ENCODE measurements at places on chromosomes 12 and 14.

DNA sequence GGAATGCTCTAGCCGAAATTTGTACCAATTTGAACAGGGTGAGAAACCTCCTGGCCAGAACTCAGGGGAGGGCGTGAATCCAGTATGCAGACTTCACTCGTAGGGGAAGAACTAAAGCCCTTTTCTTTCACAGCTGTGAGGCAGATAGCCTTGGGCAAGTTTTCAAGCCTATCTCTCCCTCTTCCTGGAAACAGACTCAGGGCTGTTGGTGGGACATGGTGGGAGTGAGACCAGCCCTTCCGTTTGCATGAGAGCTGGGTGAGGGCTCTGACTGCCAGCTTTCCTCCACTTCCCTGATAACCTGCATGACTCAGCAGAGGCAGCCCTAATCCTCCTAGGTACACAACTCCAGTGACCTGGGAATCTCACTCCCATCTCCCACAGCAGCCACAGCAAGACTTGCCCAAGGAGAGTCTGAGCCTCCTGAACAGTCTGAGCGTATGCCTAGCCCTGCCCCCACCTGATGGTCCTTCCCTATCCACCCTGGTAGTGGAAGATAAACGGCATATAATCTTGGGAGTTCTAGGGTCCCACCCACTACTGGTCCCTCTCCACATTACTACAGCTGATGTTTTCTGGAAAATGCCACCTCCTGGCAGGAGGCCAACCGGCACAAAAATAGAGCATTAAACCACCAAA lies 170.1 kb upstream of the AMIGO2 start:
- no peaks in the 10 kb centered on the region for H3K36me3 ChIP-seq
- no peaks in the 10 kb centered on the region for H3K27me3 ChIP-seq
- no peak for DNase-seq
- no peak overlapping the region for H3K4me3 ChIP-seq
- peak overlapping the region; percentile 31 for H3K27ac ChIP-seq

GRCh38 chr14:57160333-57160732 lies 108.4 kb downstream of the EXOC5 start:
- H3K4me1 ChIP-seq: no peaks in the 10 kb centered on the region
- no peak overlapping the region for H3K4me3 ChIP-seq
- DNase-seq: no peak

DNA sequence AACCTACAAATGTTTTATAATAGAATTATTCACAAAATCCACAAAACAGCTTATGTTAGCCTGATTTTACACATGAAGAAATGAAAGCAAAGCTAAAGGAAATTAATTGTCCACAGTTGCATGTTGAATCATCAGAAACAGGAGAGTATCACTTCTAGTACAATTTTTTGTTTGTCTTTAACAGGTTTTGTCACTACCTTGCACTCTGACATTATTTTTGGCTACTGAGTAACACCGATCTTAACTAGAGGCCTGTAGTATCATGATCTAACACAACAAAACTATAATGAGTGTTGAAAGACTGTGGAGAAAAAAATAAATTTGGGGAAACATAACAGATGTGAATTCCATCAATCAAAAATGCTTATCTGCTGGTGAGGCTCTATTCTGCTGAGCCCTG lies 60.1 kb downstream of the TAOK3 start:
- H3K27ac ChIP-seq: no peak overlapping the region
- no peak for DNase-seq
- no peaks in the 10 kb centered on the region for H3K4me1 ChIP-seq
- H3K4me3 ChIP-seq: no peak overlapping the region
- no peaks in the 10 kb centered on the region for H3K36me3 ChIP-seq

GRCh38 chr12:93125126-93125525 lies 196.0 kb upstream of the EEA1 start:
- H3K4me1 ChIP-seq: peaks cover 39% of the 10 kb centered on the region
- DNase-seq: no peak
- no peaks in the 10 kb centered on the region for H3K27me3 ChIP-seq
- no peak overlapping the region for H3K4me3 ChIP-seq

GRCh38 chr12:77995436-77996167 lies 164.9 kb downstream of the NAV3 start:
- no peaks in the 10 kb centered on the region for H3K4me1 ChIP-seq
- H3K36me3 ChIP-seq: no peaks in the 10 kb centered on the region
- no peak for DNase-seq
- H3K4me3 ChIP-seq: no peak overlapping the region

DNA sequence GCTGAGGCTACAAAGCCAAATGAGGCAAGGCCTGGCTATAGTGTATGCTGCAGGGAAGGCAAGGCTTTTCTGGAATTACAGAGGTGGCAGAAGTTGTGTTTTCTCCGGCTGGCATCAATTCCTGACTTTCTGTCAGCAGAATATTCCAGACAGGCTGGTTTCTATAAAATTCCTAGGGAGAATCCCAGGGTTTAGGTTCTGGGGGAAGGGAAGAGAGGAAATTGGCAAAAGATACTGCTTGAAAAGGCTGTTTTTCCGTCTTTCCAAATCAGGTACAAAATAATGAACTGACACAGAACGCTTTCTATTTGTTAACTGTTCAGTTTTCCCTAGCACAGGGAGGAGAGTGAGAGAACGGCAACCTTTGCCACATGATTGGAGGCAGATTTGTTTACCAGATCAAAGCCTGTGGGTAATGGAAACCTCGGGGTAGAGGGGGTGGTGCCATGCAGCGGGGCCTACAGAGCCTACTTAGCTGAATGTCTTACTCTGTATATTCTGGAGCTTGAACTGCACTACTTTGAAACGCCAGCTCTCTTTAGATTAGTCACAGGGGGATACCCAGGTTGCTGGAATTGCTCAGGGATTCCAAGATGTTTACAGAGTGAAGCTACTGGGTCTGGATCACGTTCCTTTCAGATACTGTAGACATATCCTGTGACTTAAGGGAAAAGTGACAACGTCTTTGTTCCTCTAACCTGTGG lies 65.8 kb upstream of the DACT1 start:
- DNase-seq: peak; percentile 61
- H3K27ac ChIP-seq: peak overlapping the region; percentile 76
- no peaks in the 10 kb centered on the region for H3K27me3 ChIP-seq
- H3K36me3 ChIP-seq: no peaks in the 10 kb centered on the region
- peaks cover 16% of the 10 kb centered on the region for H3K4me1 ChIP-seq

DNA sequence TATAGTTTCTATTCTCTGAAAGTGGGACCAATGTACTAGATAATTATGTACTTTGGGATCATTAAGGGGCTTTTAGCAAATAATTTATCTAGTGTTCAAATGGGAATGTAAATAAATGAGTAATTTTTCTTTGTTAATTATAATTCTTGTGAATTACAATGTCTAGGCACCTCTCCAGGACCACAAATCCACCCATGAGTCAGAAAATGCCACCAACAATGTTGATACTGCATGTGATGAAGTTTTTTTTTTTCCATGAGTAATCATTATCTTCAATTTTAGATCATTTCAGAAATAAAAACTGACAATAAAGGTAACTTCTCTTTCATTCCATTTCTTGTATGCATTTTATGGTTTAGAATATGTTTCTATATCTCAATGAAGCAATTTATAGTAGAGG lies 470.3 kb downstream of the VRK1 start:
- H3K36me3 ChIP-seq: no peaks in the 10 kb centered on the region
- H3K4me1 ChIP-seq: no peaks in the 10 kb centered on the region
- H3K4me3 ChIP-seq: no peak overlapping the region
- no peak for DNase-seq
- H3K27ac ChIP-seq: peak overlapping the region; percentile 30

- H3K36me3 ChIP-seq: no peaks in the 10 kb centered on the region
- DNase-seq: no peak
- no peak overlapping the region for H3K27ac ChIP-seq
- H3K4me1 ChIP-seq: no peaks in the 10 kb centered on the region
- H3K27me3 ChIP-seq: no peaks in the 10 kb centered on the region
Observed at GRCh38 chr12:47023311-47023710, 56.1 kb upstream of the PCED1B start.

DNA sequence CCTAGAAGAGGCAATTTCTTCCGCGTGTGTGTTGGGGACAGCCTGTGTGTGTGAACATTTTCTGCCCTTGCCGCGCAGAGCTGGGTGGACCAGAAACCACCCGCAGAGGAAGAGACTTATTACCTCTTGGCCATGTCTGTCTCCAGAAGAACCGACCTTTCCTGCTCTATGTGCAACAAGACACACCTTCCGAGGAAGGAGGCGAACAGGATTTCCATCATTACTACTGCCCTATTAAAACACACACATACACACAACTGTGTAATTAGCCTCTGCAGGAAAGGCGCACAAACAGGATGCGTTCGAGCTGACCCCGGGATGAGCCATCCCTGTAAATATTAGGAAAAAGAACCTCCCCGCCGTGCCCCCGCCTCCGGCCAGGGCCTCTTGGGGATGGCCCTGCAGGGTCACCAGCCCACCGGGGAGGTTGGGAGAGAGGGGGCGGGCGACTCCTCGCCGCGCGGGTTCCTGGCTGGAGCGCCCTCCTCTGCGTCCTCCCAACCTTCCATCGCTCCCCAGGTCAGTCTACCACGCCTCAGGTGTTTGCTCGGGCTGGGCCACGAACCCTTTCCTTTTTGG lies 484 bp upstream of the PRKCH start:
- peak overlapping the region; percentile 51 for H3K27ac ChIP-seq
- no peaks in the 10 kb centered on the region for H3K36me3 ChIP-seq
- H3K4me1 ChIP-seq: peaks cover 6% of the 10 kb centered on the region
- H3K27me3 ChIP-seq: peaks cover 26% of the 10 kb centered on the region
- peak overlapping the region; percentile 83 for H3K4me3 ChIP-seq

DNA sequence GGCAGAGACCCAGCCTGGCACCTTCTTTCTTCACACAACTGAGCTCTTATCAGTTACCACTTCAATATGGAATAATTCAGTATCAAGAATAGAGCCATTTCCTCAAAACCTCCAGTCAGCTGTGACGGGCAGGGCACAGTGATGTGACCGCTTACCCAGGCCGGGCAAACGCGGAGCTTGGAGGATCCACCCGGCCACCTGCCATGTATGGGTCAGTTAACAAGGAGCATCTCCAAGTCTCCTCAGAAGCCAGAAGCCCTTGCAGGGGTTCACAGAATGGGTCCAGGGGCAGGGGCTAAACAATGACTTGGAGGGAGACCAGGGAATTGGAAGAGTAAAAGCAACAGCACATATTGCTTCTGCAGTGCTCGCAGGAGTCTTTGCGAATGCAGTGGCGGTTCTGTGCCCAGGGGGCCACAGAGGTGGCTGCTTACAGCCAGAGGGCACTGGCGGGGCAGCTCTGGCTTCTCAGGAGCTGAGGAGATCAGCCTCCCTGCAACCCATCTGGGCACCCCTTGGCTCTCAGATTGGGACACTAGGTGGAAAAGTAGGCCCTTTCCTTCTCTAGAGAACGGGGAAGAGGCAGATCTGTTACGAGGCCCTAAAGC lies 162.3 kb downstream of the CALM1 start:
- H3K36me3 ChIP-seq: no peaks in the 10 kb centered on the region
- H3K27me3 ChIP-seq: no peaks in the 10 kb centered on the region
- no peak overlapping the region for H3K4me3 ChIP-seq
- DNase-seq: no peak
- no peak overlapping the region for H3K27ac ChIP-seq
- peaks cover 15% of the 10 kb centered on the region for H3K4me1 ChIP-seq

DNA sequence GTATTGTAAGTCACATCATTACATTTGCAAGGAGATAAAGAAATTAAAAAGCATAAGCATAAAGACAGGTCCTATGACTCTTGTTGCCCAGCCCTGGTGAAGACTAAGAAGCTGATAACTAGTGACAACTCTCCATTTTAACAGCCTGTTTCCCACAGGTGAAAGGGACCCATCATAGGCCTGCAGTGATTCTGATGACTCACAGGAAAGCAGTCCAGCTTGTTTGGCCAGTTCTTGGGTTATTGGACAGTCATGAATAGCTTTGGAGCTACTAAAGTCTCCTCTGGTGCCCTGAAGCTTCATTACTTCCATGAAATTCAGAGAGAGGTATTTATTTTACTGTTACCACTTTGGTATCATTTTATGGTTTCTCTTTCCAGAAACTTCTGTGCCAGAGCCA lies 55.5 kb upstream of the DYRK2 start:
- H3K4me3 ChIP-seq: no peak overlapping the region
- H3K36me3 ChIP-seq: no peaks in the 10 kb centered on the region
- DNase-seq: peak; percentile 77
- H3K27me3 ChIP-seq: no peaks in the 10 kb centered on the region
- peak overlapping the region; percentile 69 for H3K27ac ChIP-seq

- H3K27ac ChIP-seq: no peak overlapping the region
- no peak overlapping the region for H3K4me3 ChIP-seq
- no peaks in the 10 kb centered on the region for H3K27me3 ChIP-seq
Observed at GRCh38 chr12:39930101-39930500, 175.8 kb downstream of the SLC2A13 start.

DNA sequence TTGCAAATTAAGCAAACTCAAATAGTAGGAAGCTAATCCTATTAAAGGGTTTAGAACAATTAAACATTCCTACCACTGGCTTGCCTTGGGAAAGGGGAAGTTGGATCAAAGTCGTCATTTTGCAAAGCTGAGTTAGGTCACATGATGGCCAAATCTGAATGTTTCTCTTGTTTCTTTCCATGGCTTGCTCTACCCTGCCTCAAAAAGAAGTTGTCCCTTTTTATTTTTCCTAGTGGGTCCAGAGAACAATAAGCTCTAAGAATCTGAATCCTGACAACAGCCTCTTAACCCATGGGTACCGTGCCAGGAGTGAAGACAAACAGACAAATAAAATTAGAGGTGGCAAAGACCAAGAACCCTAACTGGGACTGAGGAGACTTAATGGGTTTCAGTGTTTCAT lies 26.2 kb upstream of the NPFF start:
- H3K27me3 ChIP-seq: no peaks in the 10 kb centered on the region
- H3K4me3 ChIP-seq: no peak overlapping the region
- no peak overlapping the region for H3K27ac ChIP-seq
- DNase-seq: no peak

GRCh38 chr12:124578445-124578844 lies 11.0 kb upstream of the NCOR2 start:
- H3K4me1 ChIP-seq: peaks cover 7% of the 10 kb centered on the region
- no peak overlapping the region for H3K4me3 ChIP-seq
- no peak for DNase-seq

GRCh38 chr12:104622928-104623327 lies 166.2 kb downstream of the CHST11 start:
- no peaks in the 10 kb centered on the region for H3K27me3 ChIP-seq
- no peaks in the 10 kb centered on the region for H3K4me1 ChIP-seq
- H3K4me3 ChIP-seq: no peak overlapping the region
- DNase-seq: no peak
- H3K36me3 ChIP-seq: no peaks in the 10 kb centered on the region

- peaks cover 11% of the 10 kb centered on the region for H3K4me1 ChIP-seq
- no peaks in the 10 kb centered on the region for H3K27me3 ChIP-seq
- DNase-seq: no peak
- H3K36me3 ChIP-seq: no peaks in the 10 kb centered on the region
Observed at GRCh38 chr12:26149968-26150500, 25.2 kb upstream of the BHLHE41 start.

DNA sequence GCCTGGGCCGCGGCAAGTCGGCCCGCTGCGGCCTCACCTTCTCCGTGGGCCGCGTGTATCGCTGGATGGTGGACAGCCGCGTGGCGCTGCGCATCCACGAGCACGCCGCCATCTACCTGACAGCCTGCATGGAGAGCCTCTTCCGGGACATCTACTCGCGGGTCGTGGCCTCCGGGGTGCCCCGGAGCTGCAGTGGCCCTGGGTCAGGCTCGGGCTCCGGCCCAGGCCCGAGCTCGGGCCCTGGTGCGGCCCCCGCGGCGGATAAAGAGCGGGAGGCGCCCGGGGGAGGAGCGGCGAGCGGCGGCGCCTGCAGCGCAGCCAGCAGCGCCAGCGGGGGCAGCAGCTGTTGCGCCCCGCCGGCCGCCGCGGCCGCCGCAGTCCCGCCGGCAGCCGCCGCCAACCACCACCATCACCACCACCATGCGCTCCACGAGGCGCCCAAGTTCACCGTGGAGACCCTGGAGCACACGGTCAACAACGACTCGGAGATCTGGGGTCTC lies 226.2 kb upstream of the CRY1 start:
- peak overlapping the region; percentile 43 for H3K4me3 ChIP-seq
- H3K36me3 ChIP-seq: no peaks in the 10 kb centered on the region
- peaks cover 5% of the 10 kb centered on the region for H3K4me1 ChIP-seq
- H3K27ac ChIP-seq: no peak overlapping the region
